ENCODE measurements at places on chromosomes 1 and 21.

GRCh38 chr1:54884135-54884586 is 2.8 kb downstream of the DHCR24 start:
- DNase-seq, result no peak

- DNase-seq, result no peak
These were observed 15.8 kb downstream of the TP73 start for GRCh38 chr1:3668148-3668547.

GRCh38 chr1:243561588-243562319 is 288.3 kb downstream of the AKT3 start:
- DNase-seq, result no peak

DNA sequence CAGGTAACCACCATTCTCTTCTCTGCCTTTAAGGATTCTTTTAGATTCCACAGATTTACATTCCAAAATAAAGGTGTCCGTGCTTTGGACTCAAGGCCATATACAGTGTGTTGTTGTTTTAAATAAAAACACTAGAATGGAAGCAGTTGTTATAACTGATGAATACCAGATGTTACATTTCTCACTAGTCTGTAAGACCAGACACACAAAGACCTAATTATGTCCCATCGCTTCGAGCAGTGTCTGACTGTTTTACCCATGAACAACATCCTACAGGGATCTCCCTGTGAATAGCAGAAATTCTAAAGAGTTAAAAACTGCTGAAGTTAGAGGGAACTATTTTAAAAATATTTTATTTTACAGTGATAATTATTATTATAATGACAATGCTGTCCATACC is 574.7 kb upstream of the ZP4 start:
- no peak for DNase-seq

DNA sequence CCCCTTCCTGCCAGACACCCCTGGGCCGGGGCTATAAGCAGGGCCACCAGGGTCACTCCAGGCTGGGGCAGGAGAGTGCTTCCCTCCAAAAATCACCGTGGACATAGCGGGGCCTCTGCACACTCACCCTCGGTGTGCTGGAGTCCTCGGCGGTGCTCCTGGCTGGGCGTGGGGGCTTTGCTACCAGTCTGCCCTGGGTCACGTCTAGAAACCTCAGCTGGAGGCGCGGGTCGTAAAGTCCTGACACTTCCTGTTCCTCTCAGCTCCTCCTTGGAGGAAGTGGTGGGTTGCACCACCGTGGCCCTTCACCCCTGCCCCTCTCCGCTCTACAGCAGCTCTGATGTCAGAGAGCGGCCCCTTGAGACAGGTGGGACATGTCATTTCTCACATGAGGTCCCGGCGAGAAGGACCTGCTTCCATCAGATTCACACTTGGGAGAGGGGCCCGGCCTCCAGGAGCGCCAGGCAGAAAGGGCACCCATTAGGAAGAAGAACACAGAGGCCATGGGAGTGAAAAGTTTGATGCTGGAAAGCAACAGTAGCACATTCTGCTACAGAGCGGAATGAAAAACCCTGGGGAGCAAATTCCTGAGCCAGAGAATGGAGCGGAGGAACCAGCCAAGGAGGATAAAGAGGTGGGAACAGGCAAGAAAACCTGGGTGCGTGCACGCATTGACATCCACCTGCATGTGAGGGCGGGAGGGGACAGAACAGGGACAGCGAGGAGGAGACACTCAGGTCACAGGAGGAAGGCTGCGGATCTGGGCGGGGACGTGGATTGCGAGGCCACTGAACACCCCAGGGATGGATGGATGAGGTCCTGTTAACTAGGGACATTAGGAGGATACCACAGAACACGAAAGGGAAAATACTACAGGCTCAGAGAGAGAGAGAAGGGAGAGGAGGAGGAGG is at the start of gene ITGB2:
ITGB2 (minus strand) TSS at position 206 of the 911 bp plus-strand sequence. CDS start 10,117 bp downstream, outside the sequence.
- no peak for DNase-seq

DNA sequence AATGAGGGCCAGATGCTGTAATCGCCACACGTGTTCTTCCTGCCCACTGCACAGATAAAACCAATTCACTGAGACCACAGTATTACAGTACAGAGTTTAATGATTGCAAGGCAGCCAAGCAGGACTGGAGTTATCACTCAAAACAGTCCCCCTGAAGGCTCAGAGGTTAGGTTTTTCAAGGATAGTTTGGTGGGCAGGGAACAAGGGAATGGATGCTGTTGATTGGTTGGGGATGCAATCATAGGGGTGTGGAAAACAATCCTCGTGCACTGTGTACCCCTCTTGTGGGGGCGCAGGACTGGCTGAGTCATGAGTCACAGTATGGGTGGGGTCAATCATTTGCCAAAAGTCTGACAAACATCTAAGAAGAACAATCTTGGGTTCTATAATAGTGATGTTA is 12.4 kb upstream of the USP1 start:
- no peak for DNase-seq

DNA sequence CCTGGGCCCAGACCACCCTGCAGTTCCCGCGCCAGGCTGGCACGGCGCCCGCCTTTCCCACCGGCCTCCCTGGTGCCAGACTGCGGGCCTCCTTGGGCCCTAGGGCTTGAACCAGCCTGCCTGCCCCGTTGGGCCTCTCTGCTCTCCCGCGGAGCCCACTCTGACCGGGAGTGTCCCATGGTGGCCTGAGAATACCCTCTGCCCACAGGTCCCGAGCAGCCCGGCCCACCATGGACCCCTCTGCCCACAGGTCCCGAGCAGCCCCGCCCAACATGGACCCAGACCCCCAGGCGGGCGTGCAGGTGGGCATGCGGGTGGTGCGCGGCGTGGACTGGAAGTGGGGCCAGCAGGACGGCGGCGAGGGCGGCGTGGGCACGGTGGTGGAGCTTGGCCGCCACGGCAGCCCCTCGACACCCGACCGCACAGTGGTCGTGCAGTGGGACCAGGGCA is 7.9 kb downstream of the MIB2 start:
- no peak for DNase-seq

DNA sequence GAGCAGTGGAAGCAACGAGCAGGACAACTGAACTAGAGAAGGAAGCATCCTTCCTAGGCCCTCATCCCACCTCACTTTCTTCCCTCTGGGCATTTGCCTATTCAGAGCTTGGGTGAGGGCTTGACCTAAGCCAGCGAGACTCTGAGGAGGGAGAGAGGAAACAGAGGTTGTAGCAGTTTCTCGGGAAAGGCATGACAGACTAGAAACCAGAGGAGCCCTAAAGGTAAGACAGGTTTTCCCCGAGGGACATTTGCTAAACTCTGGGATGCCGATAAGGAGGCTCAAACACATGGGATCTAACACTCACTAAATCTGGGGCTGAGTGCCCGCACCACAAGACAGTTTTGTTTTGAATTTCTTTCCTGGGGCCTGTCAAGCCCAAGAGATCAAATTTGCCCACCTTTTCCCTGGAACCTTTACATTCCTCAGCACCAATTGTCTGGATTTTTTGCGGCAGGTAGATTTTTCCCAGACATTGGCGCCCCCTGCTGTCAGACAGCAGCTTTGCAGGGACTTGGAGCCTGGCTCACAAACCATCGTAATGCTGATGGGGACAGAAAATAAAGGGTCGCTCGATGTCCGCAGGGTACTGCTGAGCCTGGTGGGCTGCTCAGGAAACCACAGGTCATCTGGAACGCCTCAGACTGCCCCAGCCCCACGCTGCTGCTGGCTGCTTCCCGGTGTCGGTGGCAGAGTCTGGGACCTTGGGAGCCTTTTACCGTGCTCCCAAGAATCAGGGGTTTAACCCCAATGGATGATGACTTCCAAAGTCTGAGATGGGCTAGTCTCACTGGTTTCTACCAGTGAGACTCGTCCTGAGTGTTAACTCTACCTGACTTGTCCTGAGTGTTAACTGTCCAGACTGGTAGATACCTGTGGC is 23.4 kb upstream of the TSPAN2 start:
- DNase-seq, result peak; percentile 61

GRCh38 chr1:160022330-160023310 is 9.2 kb downstream of the PIGM start:
- DNase-seq, result no peak

DNA sequence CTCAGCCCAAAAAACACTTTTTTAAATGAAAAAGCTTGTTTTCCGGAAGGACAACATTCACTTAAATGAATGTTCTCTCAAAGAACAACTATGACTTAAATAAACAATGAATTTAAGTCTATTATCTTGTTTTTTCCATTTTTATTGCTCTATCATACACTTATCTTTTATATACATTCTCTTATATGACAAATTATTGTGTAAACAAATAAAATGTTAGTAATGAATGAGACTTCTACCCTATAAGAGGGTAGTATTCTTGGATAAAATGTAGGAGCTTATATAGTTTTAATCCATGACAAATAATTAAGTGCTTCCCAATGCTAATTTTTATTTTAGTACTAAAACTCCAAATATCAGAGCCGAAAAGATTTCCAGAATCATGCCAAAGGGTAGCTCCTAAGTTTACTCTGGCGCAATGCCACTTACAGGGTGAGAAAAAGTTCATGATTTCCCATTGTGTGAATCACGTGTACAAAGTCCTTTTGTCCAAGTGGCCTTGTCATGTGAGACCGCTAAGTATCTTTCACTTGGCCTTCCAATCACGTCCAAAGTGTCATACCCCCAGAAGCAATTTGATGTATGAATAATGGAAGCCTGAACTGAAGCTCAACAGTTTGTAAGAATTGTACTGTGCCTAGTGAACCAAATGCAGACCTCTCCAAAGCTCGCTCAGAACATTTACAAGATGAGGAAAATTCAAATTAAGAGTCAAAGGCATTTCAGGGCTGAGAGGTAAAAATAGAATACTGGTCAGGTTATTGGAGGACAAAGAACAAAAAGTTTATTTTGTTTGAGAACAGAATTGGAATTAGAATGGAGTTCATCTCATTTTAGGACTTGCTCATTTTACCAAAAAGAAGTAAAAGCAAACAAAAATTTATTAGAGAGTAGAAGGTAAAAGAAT is 56.6 kb upstream of the C1orf21 start:
- no peak for DNase-seq

GRCh38 chr1:222656391-222657155 is 38.7 kb downstream of the MIA3 start:
- DNase-seq, result no peak

GRCh38 chr1:30746212-30747032 is 11.2 kb downstream of the LAPTM5 start:
- DNase-seq, result no peak

DNA sequence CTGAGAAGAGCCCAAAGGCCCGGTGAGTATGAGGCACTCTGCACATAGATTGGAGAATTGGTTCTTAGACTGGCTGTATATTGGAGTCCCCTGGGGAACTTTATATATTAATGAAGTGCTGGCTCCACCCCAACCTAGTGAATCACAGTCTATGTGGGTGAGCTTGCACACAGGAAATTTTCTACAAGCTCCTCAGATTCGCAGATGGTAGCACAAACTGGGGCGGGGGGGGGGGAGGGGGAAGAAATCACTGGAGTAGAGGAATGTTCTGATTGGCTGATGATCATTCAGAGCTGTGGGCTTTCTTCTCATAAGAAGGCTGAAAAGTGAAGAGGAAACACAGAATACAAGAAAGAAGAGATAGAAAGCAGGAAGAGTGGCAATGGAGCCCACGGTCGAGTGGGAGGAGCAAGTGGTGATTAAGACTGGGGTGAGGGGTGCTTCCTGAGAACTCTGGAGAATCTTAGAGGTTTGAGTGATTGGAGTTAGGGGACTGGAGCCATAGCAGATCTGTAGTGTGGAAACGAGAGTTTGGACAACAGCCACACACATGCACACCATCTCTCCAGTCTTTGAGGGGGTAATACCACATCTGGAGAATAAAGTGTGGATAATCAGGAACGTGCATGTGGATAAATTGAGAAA is 465.9 kb upstream of the DAB1 start:
- no peak for DNase-seq

GRCh38 chr1:211133393-211133835 is 534 bp downstream of the KCNH1 start:
- no peak for DNase-seq

DNA sequence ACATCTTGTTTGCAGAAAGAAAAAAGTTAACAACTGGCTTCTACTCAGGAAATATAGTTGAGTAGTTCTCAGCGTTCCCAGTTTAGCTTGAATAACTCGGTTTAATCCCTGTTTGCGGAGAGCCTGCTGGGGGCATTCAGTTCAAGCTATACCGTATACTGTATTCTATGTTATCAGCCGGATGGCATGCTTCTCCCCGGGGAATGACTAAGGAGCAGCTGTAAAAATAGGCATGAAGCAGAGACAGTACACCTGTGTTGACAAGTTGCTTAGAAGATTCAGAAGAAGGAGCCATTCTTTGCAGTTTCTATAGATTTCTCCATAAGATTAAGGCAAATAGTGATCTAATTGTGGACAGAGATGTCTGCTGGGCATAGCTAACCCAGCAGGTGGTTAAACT is 267.8 kb upstream of the NCAM2 start:
- DNase-seq, result no peak

Data from urothelium cell line (cell line).